ENCODE measurements at places on chromosomes 11 and 22.

- DNase-seq: no peak
Observed at GRCh38 chr11:110990311-110990710, 255.2 kb upstream of the POU2AF2 start.

DNA sequence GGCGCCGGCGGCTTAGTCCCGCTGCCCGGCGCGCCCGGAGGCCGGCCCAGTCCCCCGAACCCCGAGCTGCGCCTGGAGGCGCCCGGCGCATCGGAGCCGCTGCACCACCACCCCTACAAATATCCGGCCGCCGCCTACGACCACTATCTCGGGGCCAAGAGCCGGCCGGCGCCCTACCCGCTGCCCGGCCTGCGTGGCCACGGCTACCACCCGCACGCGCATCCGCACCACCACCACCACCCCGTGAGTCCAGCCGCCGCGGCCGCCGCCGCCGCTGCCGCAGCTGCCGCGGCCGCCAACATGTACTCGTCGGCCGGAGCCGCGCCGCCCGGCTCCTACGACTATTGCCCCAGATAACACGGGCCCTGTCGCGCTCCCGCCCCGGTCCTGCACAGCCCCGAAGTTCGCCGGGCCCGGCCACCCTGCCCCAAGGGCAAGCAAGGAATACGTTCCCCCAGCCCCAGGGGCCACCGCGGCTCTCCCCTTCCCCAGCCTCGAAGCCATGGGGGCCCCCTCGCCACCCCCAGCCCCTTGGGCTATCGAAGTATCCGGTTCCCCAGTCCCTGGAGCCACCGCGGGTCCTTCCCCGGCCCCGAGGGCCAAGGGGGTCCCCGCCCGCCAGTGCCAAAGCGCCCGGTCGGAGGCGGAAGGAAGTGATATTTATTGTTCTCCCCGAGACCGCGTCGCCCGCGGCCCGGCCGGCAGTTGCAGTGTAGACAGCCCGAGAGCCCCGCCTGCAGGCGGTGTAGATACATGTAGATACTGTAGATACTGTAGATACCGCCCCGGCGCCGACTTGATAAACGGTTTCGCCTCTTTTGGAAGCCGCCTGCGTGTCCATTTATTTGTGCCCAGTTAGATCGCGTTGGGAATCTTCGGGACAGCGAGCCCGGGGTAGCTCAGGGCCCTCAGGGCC is 6.2 kb downstream of the TBX1 start:
- DNase-seq: no peak

DNA sequence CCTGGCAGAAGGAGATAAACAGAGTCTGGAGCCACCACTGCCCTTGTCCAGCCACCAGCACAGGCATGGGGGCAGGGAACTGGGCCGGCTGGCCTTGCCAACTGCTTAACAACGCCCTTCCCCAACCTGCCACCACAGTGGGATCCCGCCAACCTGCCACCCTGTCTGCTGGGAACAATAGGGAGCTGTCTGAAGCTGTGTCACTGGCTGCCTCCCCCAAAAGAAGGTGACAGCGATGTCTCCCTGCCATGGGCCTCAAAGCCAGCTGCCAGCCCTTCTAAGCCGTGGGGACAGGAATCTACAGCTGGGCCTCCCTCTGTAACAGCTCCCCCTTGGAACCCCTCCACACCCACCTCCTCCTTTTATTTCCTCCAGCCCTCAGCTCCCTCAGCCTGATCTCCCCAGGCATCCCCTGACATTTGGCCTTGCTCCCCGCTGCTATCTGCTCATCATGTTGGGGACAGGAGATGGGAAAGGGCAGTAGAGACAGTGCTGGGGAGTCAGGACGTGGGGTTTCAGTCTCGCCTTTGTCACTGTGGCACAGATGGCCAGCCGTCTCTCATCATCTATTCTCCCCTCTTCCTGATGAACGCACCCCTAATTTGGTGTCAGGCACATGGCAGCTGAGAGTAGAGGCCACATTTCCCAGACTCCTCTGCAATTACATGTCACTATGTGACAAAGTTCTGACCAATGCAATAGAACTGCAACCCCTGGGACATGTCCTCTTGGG is 51.3 kb upstream of the PRDM11 start:
- no peak for DNase-seq

DNA sequence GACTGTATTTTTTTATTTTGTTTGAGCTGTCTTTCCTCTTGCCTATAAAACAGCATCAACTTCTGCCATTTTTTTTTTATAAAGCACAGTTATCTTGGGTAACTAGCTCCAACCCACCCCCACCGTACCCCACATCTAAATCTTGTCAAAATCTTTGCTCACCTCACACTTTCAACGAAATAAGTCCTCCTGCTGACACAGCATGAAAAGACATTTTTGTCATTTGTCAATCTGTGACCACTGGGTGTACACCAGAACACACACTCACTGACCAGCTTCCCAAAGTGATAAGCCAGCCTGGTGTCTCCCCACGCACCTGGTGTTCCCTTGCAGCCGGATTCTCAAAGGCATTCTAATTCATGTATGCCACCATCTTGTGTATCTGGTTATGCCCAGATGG is 1.7 kb upstream of the TECTA start:
- DNase-seq: no peak

GRCh38 chr22:46734830-46735453 is 3.1 kb downstream of the CERK start:
- DNase-seq: peak; percentile 81

DNA sequence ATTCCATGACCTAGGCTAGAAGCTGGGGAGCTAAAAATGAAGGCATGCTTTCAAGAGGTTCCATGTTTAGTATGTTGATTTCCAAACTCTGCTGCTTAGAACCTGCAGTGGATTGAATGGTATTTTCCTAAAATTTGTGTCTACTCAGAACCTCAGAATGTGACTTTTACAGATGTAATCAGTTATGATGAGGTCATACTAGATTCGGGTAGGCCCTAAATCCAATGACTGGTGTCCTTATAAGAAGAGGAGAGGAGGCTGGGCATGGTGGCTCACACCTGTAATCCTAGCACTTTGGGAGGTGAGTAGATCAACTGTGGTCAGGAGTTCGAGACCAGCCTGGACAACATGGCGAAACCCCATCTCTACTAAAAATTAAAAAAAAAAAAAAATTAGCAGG is 3.5 kb upstream of the FEZ1 start:
- DNase-seq: no peak

GRCh38 chr22:35864545-35865165 is 147.0 kb downstream of the APOL5 start:
- DNase-seq: no peak

- no peak for DNase-seq
Observed at GRCh38 chr11:129460714-129461113, 85.1 kb downstream of the BARX2 start.

GRCh38 chr11:121575250-121575962 is 122.6 kb upstream of the SORL1-AS1 start:
- no peak for DNase-seq

DNA sequence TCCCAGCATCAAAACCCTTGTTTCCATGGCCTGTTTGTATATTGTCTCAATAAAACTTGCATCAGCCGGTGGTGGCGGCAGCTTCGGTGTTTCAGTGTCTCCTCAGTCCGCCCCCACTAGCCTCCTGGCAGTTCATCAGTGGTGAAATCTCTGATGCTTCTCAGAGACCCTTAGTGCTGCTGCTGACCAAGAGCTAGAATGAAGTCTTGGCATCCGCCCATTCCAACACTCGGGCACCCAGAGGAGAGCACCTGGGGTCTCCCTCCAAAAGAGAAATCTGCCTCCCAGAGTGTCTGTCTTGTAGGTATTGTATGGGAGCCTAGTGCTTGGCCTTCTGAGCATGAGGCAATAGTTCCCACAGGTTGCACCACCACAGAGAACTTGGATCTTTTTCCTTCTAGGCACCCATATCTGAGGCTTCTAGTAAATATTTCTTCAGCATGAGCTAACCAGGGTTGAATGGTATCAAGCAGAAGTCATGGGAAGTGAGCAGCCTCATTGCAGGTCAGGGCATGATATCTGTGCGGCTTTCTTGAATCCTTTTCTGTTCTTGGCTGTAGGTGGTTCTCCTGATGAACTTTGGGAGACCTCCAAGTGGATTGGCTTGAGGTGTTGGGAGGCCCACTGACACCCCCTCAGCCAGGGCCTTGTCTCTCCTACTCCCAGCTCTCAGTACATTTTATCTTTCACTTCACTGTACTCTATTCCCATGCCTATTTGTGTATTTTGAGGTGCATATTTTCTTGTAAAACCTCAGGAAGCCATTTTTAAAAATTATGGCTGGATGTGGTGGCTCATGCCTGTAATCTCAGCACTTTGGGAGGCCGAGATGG is 13.2 kb upstream of the AIFM3 start:
- no peak for DNase-seq

- peak; percentile 86 for DNase-seq
Observed at GRCh38 chr11:65422633-65423515, at the start of gene NEAT1. TSS of gene NEAT1 (plus strand) at chr11:65422798.

GRCh38 chr22:38950527-38951295 is 6.7 kb upstream of the APOBEC3A start:
- no peak for DNase-seq

- no peak for DNase-seq
Observed at GRCh38 chr11:128394431-128395089, 192.8 kb downstream of the ETS1 start.

- DNase-seq: no peak
Observed at GRCh38 chr22:38911434-38911833, 39.4 kb upstream of the CBX6 start.

GRCh38 chr11:12263141-12263693 is 114.2 kb upstream of the PARVA start:
- DNase-seq: no peak

DNA sequence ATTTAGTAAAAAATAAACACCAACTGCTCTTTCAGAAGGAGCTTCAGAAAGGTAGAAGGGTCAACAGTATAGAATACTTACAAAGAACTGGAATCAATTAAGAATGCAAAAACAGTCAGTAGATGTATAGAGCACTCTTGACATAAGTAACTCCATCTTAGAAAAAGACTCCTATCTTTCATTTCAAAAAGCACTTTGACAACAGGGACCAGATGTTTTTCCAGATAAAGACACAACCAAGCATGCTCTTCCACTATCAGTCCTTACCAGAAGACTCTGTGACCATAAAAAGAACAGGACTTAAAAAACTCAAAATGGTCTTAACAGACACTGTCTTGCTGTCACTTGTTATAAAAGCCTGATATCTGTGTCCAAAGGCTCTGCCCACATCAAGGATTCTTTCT is 5.2 kb downstream of the SLC25A17 start:
- DNase-seq: no peak
